ENCODE measurements at places on chromosomes 2 and 18. TPM values are rescaled to one million over a fixed set of nuclear protein-coding genes. Genes with fewer than 3 reads are reported as not detected.

GRCh38 chr2:85596026-85596333, 435 bp downstream of the RNF181 start:
- no peak for DNase-seq

- no peak for DNase-seq
These were observed 25.6 kb upstream of the ZNF407 start for GRCh38 chr18:74571895-74572680.

DNA sequence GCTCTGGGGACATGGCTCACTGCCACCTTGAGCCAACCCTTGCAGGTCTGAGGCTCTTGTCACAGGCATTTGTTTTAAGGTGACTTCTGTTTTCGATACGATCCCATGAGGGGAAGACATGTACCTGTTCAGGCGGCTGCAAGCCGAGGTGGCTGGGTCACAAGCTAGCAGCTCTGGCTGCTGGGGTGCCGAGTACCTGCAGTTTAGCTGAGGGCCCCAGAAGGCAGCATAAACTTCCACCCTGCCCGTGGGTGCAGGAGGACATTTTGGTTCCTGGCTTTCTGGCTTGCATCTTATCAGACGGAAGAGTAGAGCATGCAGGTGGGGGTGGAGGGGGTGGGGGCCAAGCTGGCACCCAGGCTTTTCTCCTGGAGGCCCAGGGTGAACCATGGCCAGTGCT, 28.4 kb downstream of the COA5 start:
- no peak for DNase-seq

The PCARE gene
- total RNA-seq = under 0.01 TPM

DNA sequence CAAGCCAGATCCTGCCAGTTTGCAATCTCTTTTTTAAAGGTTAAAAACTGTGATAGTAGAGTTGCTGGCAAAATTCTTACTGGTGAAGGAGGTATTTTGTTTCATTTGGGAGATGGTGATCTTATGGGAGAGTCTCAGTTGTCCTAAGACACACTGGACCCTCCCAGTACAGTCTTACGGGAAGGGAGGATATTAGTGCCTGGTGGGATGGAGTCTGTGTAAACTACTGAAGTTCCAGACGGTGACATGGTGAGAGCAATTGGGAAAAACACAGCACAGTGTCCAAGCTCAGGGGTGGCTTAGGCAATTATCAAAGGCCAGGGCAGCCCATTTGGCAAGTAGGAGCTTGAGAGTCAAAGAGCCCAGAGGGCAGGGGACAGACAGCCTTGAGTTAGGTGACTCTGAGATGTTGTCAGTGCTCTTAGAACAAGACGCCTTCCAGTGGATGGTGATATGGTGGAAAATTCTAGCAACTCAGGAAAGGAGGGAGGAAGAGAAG, 143.7 kb upstream of the CCDC68 start:
- no peak for DNase-seq

- DNase-seq = no peak
These were observed 172.3 kb upstream of the SLC35G4 start for GRCh38 chr18:11437046-11437445.

DNA sequence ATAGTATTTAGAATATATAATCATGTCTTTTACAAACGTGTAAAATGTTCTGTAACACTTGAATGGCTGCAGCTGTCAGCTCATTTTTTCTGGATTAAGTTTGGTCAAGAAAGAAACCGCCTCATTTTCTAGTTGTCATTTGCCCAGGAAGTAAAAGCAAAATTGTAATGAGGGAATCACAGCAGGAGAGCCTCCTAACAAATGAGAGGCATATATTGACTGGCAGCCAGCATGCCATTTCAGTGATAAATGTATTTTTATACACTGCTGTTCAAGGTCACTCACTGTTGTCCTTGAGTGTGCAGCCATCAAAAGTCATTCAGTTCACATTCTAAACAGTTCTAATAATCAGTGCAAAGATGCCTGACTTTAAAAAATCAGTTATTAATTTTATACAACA, 144.3 kb upstream of the BOD1L2 start:
- no peak for DNase-seq

- DNase-seq = no peak
These were observed 121.2 kb downstream of the TXNL1 start for GRCh38 chr18:56517196-56517595.

DNA sequence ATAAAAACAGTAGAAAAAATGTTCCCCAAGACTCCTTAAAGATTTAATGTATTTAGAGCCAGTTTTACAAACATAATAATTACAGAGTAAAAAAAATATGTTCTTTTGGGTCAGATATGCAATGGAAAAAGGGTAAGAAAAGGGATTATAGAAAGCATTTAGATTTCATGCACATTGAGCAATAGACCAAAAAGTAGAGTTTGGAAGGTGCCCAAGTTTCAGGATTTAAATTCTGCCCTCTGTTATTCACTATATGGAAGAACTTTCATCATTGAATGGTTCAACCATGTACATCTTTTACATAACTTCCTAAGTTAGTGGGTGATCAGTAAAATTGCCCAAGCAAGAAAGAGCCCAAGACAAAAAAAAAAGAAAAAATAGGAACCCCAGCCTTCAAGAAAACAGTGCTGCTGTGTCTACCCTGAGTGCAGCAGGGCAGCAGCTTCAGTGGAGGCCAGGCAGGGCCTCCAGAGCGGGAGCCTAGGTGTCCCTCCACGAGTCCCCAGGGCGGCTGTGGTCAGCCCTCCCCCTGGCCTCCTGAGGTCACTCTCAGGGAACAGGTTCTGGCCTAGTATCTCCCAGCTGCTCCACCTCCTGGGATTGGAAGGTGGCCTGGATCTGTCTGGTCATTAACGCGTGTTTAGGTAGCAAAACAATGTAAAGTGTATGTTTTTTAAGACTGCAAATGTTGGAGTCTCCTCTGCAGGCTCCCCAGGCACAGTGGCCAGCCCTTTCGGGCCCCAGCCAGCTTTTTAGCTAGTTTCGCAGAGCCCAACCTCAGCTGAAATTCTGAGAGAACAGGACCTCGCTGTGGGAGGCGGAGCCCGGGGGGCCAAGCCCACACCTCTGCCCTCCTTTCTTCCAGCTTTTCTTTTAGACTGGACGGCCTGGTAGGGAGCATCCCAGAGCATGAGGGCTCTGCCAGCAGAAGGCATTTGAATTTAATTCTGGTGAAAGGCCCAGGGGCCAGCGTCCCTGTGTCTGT, 77.3 kb downstream of the TEX51 start:
- no peak for DNase-seq

DNA sequence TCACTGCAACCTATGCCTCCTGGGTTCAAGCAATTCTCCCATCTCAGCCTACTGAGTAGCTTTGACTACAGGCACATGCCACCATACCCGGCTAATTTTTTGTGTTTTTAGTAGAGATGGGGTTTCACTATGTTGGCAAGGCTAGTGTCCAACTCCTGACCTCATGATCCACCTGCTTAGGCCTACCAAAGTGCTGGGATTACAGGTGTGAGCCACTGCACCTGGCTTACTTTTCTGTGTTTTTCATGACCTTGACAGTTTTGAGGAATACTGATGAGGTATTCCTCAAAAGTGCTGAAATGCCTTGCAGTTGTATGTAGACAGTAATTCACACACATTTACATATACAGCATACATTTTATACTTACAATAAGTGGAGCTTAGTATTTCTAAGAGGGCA, 126.1 kb downstream of the PHLPP1 start:
- no peak for DNase-seq

DNA sequence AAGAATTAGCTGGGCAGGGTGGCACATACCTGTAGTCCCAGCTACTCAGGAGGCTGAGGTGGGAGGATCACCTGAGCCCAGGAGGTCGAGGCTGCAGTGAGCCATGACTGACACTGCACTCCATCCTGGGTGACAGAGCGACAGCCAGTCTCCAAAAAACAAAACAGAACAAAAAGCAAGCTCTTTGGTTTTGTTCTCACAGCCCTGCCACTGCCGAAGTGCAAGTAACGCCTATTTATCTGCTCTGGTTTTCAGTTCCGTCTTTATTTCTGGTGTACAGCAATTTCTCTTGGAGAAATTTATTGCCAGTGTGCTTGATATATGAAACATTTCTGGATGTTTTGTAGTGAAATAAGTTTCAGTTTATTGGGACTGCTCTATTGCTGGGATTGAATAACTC, 61.9 kb downstream of the RAB10 start:
- DNase-seq = no peak

- peak; percentile 29 for DNase-seq
These were observed 21.6 kb downstream of the PMAIP1 start for GRCh38 chr18:59921384-59921891.

DNA sequence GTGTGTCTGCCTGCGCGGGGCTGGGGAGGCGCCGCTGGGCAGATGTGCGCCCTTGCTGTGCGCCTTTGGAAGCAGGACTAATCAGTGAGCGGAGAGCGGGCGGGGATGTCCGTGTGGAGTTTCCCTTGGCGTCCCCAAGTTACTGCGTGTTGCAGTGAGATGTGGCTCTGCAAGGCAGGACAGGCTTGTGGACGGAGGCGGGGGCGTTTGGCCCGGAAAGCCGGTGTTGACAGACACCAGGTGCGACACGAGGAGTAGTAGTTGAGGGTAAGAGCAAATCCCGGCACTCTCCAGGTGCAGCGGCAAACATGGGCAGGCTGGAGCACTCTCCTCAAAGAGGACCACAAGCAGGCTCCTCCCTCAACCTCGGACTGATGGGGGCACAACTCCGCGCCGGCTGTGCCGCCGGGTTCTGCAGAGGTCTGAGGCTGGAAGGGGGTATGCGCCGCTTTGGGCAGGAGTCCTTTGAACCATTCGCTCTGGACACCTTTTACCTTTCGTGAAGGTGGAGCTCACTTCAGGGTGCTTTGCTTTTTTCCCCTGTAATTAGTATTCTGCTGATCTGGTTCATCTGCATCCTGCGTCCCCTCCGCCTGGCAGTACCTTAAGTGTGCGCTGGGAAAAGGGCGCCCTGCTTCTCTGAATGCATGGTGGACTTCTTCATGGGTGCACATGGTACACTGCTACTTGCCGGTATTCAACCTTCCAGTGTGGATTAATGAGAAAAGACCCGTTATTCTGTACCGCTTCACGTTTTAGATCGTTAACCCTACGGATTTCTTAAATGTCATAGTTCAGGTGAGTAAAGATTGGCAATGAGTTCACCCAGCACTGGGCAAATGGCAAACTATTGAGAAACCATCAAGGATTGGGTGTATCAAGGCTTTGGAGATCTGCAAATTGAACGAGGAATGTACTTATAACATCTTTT, 608 bp downstream of the CDH7 start:
- peak; percentile 3 for DNase-seq

The MPP4 gene
- 0.26 TPM for total RNA-seq

DNA sequence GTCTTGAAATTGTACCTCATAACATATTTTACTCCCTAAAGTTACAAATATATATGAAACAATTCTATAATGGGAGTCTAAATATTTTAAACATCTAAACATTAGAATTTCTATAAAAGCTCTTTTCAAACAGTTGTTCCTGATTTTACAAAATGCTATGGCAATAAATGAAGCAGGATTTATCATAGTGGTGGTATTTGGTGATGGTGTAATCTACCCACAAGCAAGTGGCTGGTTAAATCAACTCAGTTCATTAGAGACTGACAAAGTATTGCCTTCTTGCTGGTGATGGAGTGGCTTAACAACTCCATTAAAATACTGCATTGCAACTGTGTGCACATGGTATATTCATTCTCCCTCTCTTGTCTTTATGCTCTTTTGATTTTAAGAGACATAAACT, 138.9 kb downstream of the PMAIP1 start:
- DNase-seq = peak; percentile 21

DNA sequence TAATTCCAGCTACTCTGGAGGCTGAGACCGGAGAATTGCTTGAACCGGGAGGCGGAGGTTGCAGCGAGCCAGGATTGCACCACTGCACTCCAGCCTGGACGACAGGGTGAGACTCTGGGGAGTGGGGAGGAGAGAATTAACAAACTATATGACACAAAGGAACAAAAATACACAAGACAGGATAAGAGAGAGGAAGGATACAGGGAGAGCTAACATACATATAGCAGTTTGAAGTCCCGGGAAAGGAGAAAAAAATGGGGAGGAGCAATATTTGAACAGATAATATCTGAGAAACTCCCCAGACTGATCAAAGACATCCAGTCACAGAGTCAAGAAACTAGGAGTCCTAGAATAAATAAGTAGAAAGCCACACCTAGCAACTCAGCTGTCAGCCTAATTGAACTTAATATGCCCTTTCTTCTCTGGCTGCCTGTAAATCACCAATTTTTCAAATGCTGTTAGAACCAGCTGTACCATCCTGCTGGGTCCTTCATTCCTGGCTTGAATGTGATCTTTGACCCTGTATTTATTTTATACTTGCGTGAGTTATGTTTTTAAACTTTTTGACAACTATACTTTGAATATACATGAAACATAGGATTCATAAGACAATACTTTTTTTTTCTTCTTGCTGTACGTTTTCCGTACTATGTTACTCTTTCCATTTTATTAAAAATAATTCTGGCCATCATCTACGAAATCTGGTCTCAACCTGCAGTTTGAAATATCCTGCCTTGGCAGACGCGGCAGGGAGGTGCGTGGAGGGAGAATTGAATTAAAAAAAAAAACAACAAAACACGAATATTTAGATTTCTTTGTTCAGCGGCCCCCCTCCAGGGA, 876 bp upstream of the CYP27A1 start:
- no peak for DNase-seq

The CCDC68 gene
- 8.3 TPM for total RNA-seq

DNA sequence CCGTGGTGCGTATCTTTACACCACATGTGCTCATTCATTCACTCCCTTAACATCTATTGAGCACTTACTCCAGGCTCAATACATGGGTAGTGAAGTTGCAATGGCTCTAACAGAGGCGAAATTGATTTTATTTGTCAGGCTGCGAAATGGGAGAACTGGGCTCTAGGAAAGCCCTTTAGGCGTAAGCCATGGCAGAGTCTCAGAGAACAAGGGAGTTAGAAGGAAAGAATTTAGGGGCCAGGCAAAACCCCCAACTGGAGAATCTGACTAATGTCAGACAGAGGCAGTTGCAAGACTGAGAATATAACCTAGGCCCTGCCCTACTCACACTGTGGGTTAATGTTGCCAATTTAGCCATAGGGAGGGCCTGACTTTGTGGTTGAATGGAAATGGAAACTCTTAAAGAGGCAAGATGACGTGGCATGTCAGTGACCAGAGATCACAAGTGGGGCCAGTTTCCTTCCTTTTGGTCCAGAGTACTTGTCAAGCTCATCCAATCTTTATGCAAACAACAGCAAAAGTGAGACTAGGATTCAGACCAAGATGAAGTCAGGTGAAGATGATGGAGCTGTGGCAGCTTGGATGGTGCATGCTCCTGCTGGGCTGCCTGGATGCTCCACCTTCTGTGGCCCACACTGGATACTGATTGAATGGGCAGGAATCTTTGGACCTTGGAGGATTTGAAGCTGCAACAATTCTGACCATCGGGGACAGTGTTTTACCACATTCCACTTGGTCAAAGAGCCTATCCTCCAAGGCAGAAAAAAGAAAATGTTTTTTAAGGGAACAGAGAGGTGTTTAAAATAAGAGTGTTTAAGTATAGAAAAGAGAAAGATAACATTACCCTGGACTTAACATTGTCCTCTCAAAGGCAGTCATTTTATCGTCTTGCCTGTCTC, 92.2 kb downstream of the CAPN13 start:
- DNase-seq = no peak

DNA sequence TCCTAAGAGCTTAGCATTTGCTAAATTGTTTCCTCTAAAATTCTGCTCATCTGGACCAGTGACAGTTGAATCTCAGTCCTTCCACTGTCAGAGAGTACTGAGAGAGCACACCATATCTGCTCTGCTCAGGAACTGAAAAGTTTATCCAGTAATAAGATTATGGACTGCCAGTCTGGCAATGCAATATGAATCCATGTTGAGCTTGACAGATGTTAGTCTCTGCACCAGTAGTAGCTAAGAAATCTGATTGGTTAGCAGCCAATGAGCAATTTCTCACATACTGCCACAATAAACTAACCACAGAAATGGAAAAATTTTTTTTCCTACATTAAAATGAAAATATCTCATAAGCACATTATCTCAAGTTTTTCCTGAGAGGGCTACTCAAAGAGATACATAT, 2.3 kb downstream of the PRKD3 start:
- DNase-seq = peak; percentile 54

The SERPINB11 gene
- not detected for total RNA-seq

All from fibroblast of lung (primary cell).